ENCODE measurements at places on chromosomes 2 and 18.

GRCh38 chr2:45852450-45853150, 201.1 kb downstream of the PRKCE start:
- DNase-seq, result no peak

DNA sequence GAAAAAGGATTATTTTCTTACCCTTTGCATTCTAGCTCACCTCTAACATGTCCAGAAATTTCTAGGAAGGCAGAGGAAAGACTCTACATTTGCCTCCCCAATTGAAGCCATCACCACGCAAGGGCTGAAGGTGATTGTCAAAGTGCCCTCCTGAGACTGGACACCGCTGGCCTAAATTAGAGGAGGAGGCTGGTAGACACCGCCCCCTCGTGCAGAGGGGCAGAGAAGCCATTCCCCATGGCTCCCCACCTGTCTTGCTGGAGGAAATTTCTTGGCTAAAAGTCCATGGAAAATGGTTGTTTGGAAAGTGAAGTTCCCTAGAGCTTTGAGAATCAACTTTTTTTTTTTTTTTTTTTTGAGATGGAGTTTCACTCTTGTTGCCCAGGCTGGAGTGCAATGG, 31.3 kb upstream of the CREB1 start:
- DNase-seq, result no peak

DNA sequence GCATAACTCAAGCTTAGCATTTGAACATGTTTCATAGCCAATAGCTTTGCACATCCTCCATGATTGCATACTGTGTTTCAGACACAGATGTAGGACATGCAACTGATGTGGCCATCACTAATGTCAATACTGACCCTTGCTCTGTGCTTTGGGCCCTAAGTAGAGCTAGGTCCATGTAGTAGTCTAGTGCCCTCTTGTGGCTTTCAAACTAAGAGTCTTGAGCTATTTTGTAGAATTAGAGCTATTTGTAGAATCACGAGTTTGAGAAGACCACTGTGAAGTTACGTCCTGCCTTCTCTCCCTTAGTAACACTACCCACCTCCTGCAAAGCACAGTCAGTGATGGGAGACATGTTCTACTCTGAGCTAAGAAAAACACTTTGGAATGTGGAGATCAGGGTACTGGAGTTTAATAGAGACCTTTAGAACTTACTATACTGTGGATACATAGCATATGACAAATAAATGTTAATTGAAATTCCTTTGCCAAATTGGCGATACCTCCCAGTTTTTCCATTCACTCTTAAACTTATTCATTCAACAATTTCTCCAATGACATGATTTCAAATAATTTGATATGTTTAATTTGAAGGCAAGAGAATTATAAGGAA, 306.5 kb upstream of the TNP1 start:
- DNase-seq, result no peak

- no peak for DNase-seq
These were observed 147.0 kb downstream of the ESCO1 start for GRCh38 chr18:21453511-21453901.

GRCh38 chr2:127624756-127625571, 21.0 kb upstream of the GPR17 start:
- DNase-seq, result no peak

DNA sequence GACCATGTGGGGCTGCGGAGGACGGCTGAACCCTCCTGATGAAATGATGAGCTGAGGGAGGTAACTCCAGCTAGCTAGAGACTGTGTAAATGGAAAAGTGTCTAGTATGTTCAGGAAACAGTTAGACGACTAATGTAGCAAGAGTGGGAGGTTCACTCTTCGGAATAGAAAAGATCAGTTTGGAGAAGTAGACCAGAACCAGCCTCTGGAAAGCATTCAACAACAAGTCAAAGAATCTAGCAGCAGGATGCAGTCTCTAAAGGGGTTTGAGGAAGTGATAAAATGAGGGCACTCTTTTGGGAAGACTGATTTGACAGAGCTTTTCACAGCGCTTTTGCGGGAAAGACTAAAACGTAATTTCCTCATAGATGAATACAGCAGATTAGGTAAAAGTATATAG, 79.6 kb downstream of the GAREM1 start:
- DNase-seq, result no peak

DNA sequence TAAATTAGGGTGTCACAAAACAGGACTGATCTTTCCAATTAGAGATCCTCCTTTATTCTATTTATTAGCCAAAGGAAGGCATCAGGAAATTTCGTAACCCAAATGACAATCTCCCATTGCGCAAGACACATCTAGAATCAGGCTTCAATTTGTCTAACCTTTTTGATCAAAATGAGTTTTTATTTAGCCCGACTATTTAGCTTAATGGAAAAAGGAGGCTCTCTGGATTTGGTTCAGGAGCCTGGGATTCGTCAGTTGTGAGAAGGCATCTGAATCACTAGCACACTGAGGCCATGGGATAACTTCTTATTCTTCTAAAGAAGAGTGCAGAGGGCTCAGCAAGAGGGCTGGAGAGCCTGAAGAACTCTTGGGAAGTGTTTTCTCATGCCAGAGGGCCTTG, 332.1 kb upstream of the ETAA1 start:
- no peak for DNase-seq

- DNase-seq, result no peak
These were observed 136.8 kb downstream of the ESCO1 start for GRCh38 chr18:21463718-21464117.

DNA sequence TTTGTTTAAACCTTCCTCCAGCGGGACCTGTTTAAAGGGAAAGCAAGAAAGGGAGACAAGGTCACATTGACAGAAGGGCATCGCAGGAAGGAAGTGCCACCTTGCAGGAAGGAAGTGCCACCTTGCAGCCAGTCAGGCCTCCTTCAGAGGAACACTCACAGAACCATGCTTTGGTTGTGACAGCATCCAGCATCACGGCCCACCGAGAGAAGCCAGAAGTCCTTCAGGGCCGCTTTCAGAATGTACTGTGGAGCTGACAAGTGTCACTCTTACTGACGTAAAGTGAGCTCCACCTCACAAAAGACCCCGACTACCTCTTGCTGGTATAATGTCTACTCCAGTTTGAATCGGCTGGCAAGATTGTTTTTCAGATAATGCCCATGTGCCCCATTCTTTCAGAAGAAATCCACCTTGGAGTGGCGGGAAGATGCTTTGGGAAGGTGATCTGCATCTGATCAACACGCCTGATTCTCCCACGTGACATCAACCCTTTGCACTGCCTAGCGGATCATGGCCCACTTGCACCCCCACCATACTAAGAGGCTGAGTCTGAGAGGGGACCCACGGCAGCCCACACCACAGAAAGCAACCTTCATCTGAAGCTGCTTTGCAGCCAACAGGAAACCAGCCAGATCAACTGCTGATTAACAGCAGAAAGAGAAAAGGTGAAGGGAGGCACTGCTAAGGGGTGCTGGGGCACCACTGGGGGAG, 99.8 kb downstream of the UXS1 start:
- no peak for DNase-seq

GRCh38 chr2:127388423-127389164, 819 bp upstream of the MAP3K2 start:
- DNase-seq, result no peak

DNA sequence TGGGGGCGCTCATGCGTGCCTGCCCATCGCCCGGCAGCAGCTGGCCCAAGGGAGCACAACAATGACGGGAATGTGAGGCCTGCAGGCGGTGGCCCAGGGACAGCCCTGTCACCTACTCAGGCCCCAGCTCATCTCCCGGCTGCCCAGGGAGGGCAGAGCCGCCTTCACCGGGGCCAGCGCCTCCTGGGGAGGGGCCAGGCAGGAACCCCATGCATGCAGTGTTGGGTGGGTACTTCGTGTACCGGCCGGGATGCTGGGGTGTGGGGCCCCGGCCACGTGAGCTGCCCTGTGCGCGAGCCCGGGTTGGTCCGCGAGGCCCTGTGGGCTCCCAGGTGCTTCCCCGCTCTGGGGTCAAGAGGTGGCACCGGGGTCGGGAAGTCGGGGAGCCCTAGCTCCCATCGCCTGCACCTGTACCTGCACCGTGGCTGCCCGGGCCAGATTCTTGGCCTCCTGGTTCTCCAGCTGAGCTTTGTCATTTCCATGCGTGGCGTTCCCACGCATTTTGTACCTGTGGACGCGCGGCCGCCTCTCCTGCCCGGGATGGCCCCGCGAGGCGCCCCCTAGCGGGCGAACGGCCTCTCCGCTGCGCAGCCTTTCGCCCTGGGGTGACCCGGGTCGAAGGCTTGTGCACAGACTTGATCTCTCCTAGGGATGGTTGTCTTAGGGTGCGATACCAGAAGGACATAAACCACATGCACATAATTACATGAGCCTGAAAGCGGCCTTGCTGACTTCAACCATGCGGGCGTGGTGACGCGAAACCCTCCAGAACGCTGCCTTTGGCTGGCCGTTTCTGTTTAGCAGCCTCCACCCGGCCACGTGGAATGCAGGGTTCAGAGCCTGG, 950 bp downstream of the KLHL30 start:
- no peak for DNase-seq

DNA sequence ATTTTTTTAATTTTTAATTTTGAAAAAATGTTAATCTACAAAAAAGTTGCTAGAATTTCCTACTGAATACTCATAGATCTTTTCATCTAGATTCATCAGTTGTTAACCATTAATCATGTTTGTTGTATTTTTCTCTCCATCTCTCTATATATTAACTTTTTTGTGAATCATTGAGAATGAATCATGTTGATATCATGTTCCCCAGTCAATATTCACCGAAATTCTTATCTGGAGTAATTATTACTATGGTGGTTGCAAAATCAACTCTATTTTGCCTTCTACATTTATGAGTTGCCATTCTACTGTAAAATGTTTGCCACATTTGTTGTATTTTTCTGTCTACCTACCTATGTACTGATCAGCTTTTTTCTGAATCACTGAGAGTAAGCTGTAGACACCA, 154.0 kb downstream of the SPP2 start:
- DNase-seq, result no peak

DNA sequence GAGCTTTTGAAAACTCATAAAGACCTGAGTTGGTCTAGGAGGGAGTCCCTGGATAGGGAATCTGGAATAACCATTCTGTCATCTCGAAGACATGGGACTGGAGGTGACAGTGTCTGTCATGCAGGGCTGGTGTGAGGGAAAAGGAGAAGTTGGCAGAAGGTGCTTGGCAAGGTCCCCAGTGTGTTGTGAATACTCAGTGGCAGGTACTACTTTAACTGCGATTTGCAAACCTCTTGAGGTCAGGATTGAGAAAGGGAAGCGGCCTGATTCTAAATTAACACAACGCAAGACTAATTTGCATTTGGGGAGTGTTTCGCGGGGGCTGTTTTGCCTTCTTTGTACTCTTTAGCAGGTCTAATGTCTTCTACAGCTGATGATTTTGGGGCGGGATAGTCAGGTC, 77.0 kb upstream of the TMEM200C start:
- no peak for DNase-seq

GRCh38 chr2:213740453-213740852, 456.2 kb downstream of the SPAG16 start:
- DNase-seq, result no peak

Measured in NCI-H187 (cell line).